ENCODE measurements at places on chromosomes 11 and 22. TPM values are rescaled to one million over a fixed set of nuclear protein-coding genes. Genes with fewer than 3 reads are reported as not detected.

Gene FGF3
- total RNA-seq, result not detected

Gene GNAZ
- total RNA-seq, result 1.8 TPM

Gene GLYAT
- not detected for total RNA-seq

Gene C11orf52
- total RNA-seq, result not detected

Gene BDNF
- total RNA-seq, result 8.7 TPM

Gene ARVCF
- total RNA-seq, result 0.91 TPM

Gene SYT12
- total RNA-seq, result 13.3 TPM

Measured in A549 treated with ZK216348 at 1 μM for 4 hours (cell line).